ENCODE measurements at places on chromosomes 11 and 22. TPM values are rescaled to one million over a fixed set of nuclear protein-coding genes. Genes with fewer than 3 reads are reported as not detected.

- H3K27ac ChIP-seq: no peak overlapping the region
- H3K36me3 ChIP-seq: no peaks in the 10 kb centered on the region
- H3K4me1 ChIP-seq: no peaks in the 10 kb centered on the region
- H3K4me3 ChIP-seq: no peak overlapping the region
- no peak for DNase-seq
- H3K27me3 ChIP-seq: no peaks in the 10 kb centered on the region
These were observed 369.6 kb downstream of the FAT3 start for GRCh38 chr11:92594251-92594650.

GRCh38 chr11:35934981-35935380 is 8.9 kb upstream of the LDLRAD3 start:
- H3K4me3 ChIP-seq: no peak overlapping the region
- no peak for DNase-seq
- H3K4me1 ChIP-seq: no peaks in the 10 kb centered on the region
- no peak overlapping the region for H3K27ac ChIP-seq
- no peaks in the 10 kb centered on the region for H3K36me3 ChIP-seq
- no peaks in the 10 kb centered on the region for H3K27me3 ChIP-seq

DNA sequence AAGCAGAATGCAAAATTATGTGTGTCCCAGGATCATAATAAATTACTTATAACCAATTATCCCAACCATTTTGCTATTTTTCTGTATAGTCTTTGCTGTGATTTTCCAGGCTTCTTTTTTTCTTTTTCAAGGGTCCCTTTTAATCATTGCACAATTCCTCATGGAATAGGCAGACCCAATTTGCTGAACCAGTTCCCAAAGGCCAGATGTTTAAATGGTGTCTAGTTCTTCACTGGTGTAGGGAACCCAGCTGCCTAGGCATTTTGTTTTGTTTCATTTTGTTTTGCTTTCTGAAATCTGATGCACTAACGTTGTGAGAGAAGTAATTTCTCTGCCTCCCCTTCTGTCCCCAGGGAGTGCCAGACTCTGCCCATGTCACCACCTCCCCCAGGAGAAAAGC is 60.4 kb downstream of the CHST1 start:
- no peak overlapping the region for H3K27ac ChIP-seq
- no peak overlapping the region for H3K4me3 ChIP-seq
- H3K27me3 ChIP-seq: peaks cover 10% of the 10 kb centered on the region
- H3K36me3 ChIP-seq: no peaks in the 10 kb centered on the region

DNA sequence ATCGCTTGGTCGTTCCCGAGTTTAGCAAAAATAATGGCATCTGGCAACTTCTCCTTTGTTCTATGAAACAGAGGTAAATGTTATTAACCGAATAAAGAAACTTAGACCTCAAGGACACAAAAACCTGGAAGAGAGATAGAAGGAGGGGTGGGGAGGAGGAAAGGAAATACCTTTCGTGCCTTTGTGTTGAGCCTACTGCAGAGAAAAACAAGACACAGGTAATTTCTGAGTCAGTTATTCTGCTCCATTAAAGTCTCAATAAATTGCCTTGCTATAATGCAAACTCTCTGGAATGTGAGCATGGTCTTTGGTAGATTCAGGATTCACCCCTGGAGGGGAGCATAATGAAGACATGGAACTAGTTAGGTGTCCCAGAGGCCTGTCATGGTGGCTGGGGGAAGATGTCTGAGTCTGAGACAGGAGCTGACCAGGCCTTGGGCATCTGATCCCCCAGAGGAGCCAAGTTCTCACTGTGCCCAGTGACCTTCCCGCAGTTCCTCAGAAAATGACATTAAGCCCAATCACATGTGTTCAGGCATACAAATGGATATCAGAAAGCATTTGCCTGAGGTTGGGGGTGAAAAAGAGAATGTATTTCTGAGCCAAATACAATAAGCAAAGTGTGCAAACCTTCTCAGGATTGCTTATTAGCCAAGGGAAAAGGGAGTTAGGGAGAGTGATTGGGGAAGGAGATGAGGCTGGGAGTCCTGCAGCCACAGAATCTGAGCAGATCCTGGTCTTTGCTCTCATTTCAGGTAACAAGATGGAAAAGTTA is 72.6 kb upstream of the CADM1 start:
- no peak overlapping the region for H3K4me3 ChIP-seq
- no peaks in the 10 kb centered on the region for H3K36me3 ChIP-seq
- no peaks in the 10 kb centered on the region for H3K27me3 ChIP-seq
- DNase-seq: no peak

GRCh38 chr11:124754309-124754708 is 2.3 kb upstream of the VSIG2 start:
- no peak for DNase-seq
- H3K36me3 ChIP-seq: no peaks in the 10 kb centered on the region
- H3K27ac ChIP-seq: no peak overlapping the region
- no peak overlapping the region for H3K4me3 ChIP-seq
- H3K4me1 ChIP-seq: no peaks in the 10 kb centered on the region

DNA sequence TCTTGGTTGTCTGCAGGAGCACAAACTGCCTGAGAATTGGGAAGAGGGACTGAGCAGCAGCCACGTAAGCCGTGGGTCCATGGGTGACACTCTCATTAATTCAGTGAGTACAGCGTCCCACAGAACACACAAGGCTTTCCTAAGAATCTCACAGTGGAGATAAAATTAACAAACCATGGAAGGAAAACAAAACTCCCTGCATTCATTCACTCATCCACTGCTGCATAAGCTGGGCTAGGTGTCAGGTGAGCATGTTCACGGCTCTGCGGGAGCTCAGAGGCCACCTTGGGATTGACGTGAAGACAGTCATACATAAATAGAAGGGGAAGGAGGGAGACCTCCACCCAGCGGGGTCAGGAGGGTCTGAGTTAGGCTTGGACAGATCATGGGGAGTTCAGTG is 1442.7 kb downstream of the TBC1D22A start:
- H3K4me3 ChIP-seq: no peak overlapping the region
- H3K27me3 ChIP-seq: peaks cover 46% of the 10 kb centered on the region
- no peaks in the 10 kb centered on the region for H3K4me1 ChIP-seq
- no peaks in the 10 kb centered on the region for H3K36me3 ChIP-seq
- H3K27ac ChIP-seq: no peak overlapping the region

GRCh38 chr11:1693327-1694063 is 3.5 kb upstream of the KRTAP5-6 start:
- no peaks in the 10 kb centered on the region for H3K36me3 ChIP-seq
- peaks cover 20% of the 10 kb centered on the region for H3K27me3 ChIP-seq
- DNase-seq: peak; percentile 79
- peak overlapping the region; percentile 36 for H3K27ac ChIP-seq
- peak overlapping the region; percentile 65 for H3K4me3 ChIP-seq

- H3K27ac ChIP-seq: no peak overlapping the region
- no peak overlapping the region for H3K4me3 ChIP-seq
- DNase-seq: peak; percentile 49
- H3K4me1 ChIP-seq: no peaks in the 10 kb centered on the region
- peaks cover 9% of the 10 kb centered on the region for H3K36me3 ChIP-seq
- H3K27me3 ChIP-seq: no peaks in the 10 kb centered on the region
These were observed 24.0 kb upstream of the TMEM191C start for GRCh38 chr22:21443057-21443734.

- DNase-seq: no peak
- no peak overlapping the region for H3K27ac ChIP-seq
- no peaks in the 10 kb centered on the region for H3K36me3 ChIP-seq
- H3K4me3 ChIP-seq: no peak overlapping the region
These were observed 21.4 kb downstream of the XRRA1 start for GRCh38 chr11:74927496-74927895.

- H3K4me3 ChIP-seq: no peak overlapping the region
- no peaks in the 10 kb centered on the region for H3K27me3 ChIP-seq
- no peaks in the 10 kb centered on the region for H3K36me3 ChIP-seq
- no peak for DNase-seq
- no peak overlapping the region for H3K27ac ChIP-seq
These were observed 41.5 kb upstream of the PAMR1 start for GRCh38 chr11:35566885-35567284.

Gene TMPRSS5
- total RNA-seq: 1.6 TPM

Gene TRMU
- total RNA-seq: 37.6 TPM

Gene SOX10
- 24.9 TPM for total RNA-seq

Gene ME3
- total RNA-seq: 68.5 TPM

Gene FIBIN
- total RNA-seq: 23.7 TPM

Gene CD3E
- total RNA-seq: 2.1 TPM

Gene MRGPRX4
- total RNA-seq: not detected
